Cortex of kidney (tissue), 1 donor: ENCODE measurements at places on chromosomes 12 and 14.

- no peak for DNase-seq
These were observed 28.4 kb upstream of the NOVA1 start for GRCh38 chr14:26626256-26626655.

GRCh38 chr12:57883700-57884099, 37.2 kb upstream of the CTDSP2 start:
- no peak for DNase-seq

DNA sequence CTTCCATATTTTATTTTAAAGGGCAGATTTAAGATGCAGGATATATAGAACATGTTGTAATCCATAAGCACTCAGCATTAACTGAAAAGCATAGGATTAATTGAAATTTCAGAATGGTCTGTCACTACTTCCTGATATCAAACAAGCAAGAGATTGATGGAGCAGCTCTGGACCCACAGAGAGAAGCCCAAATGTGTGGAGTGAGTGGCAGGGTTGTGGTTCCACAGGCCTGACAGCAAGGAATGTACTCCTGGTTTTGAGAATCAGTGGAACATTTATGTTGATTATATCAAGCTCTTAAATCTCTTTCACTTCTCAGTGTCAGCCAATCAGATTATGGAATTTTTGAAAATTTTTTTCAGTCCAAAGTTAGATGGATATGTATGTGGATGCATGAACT, 267.6 kb upstream of the PRICKLE1 start:
- DNase-seq: no peak

- no peak for DNase-seq
These were observed 394.6 kb downstream of the AEBP2 start for GRCh38 chr12:19833775-19834501.

GRCh38 chr14:90454041-90455000, 57.5 kb downstream of the CALM1 start:
- DNase-seq: no peak

DNA sequence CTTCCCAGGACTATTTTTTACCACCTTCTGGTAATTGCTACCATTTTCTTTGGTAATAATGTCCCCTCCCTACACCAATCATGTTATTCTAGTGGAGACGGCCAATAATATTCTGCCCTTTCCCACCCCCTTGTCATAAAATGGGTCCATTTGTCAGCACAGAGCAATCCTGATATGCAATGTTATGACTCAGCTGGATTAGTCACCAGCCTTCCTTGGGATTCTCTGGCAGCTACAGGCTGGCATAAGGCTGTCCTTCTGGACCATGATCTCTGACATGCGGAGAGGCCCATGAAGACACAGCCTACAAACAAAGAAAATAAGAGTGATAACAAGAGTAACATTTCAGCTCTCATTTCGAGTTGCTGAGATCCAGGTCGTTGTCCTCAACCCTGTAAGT, 222.0 kb upstream of the CPNE8 start:
- no peak for DNase-seq

DNA sequence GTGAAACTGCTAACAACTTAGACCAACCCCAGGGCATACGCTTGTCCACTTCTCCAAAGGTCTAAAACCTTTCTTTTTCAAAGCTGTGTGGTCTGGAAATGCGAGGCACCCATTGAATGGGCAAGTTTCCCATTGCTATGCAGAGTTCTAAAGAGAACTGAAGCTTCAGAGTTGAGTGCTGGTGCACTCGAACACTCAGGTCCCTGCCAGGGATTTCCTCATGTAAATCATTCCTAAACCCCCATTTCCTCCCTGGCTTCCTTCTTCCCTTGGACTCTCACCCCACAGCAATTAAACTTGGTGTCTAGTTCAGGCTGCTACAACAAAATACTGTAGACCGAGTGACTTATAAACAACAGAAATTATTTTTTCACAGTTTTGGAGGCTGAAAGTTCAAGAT, 2.2 kb upstream of the PXN start:
- no peak for DNase-seq

GRCh38 chr12:49200919-49201594, 12.2 kb upstream of the TUBA1A start:
- no peak for DNase-seq
